ENCODE measurements at places on chromosomes 6 and 20.

DNA sequence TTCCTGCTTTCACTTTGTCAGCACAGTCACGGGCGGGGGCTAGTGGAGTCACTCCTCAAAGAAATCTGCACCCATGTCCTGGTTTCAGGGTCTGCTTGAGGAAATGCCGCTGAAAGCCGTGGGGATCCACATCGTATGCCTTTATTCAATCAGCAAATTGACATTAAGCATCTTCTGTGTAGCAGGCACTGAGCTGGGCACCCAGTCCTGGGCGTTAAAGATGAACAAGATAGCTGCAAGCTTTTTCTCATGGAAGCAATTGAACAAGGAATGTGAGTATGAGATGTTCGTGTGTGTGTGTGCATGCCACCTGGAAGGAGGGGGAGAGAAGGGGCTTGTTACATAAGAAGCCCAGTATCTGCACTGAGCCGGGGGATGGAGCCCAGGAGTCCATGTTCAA is 243.9 kb downstream of the SMOC2 start:
- DNase-seq, result no peak

DNA sequence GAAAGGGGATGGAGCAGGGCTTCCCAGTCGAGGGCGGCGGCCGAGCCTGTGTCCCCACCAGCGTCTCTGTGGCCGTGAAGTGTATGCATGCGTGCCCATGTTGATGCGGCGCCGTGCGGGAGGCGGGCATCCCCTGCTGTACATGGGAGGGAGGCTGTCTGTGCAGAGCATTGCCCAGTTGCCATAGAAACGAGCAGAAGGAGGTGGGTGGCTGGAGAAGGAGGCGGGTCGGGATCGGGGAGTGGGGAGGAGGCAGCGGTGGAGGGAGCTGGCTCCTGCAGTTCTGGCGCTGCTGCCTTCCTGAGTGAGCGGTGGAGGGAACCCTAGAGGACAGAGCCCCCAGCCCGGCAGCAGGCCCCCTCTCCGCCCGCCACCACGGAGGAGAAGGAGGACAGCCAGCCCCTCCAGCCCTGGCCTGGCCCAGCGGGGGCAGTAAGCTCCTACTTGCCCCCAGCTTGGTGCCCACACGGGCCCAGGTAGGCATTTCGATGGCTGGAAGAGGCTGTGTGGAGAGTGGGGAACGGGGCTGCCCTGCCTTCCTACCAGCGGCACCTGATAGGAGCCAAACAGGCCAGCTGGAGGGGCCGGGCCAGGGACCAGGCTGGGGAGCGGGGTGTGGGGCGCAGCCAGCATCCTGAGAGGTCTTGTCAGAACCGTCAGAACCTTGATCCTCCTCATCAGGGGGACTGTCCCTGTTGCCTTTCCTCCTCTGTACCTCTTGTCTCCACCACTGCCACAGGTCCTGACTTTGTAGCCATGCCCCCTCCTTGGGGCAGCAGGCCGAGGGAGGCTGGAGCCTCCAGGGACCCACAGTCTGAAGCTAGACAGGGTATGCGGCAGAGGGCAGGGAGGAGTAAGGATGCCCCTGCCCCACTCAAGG is 41.3 kb downstream of the SPDEF start:
- DNase-seq, result no peak

GRCh38 chr20:43432498-43432897 is 25.2 kb upstream of the SRSF6 start:
- no peak for DNase-seq

- DNase-seq, result no peak
Measured at GRCh38 chr6:125232466-125232865, 69.3 kb downstream of the HDDC2 start.

DNA sequence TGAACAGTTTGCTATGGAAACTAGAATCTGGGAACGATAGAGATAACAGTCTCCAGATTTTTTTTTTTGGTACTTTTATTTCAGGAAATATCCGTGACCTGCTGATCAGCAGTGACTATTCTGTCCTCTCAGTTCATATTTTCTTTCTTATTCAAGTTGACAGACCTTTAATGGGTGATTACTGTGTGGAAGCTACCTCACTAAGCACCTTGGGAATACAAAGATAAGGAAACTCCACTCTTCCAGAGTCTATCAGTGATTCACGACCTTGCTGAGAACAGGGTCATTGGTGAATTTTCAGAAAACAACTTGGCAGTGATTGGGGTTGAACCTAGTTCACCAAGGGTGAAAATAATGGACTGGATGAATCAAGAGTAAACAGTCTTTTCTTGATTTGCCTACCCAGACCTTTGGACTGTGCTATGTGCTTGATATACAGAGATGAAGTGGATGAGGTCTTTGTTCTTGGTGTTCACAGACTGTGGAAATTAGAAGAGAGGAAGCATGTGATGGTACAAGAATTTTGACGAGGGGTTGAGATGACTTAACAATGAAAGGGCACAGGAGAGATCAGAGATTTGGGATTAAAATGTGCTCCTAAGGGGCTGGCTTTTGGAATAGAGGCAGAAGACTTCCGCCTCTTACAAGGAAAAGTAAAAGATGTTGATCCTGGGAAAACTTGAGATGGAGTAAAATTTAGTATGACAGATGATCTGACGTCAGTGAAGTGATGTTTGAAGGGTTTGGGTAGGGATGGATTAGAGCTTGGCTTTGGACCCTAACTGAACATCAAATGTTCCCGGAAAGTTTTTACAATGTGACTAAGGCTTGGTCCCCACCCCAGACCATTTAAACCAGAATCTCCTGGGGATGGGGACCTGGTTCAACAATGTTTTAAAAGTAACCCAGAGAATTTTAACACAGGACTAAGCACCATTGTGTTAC is 1.2 kb downstream of the KAT14 start:
- no peak for DNase-seq

DNA sequence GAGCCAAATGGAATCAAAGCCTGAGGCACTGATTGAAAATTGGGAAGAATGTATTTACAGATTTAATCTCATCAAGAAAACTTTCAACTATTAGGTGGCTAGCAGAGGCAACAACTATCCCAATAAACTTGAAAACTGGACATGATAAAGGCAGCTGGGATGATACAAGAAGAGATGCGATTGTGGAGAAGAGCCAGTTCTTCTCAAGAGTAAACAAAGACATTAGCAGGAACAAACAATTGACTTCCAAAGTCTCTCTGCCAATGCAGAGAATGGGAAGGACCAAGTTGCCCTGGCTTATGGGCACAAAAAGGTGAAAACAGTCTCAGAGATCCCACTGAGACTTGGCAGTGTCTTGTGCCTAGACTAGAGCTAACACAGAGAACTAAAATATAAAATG is 132.4 kb downstream of the SOBP start:
- DNase-seq, result no peak

- no peak for DNase-seq
Measured at GRCh38 chr6:39769012-39769411, 23.2 kb upstream of the DAAM2 start.

DNA sequence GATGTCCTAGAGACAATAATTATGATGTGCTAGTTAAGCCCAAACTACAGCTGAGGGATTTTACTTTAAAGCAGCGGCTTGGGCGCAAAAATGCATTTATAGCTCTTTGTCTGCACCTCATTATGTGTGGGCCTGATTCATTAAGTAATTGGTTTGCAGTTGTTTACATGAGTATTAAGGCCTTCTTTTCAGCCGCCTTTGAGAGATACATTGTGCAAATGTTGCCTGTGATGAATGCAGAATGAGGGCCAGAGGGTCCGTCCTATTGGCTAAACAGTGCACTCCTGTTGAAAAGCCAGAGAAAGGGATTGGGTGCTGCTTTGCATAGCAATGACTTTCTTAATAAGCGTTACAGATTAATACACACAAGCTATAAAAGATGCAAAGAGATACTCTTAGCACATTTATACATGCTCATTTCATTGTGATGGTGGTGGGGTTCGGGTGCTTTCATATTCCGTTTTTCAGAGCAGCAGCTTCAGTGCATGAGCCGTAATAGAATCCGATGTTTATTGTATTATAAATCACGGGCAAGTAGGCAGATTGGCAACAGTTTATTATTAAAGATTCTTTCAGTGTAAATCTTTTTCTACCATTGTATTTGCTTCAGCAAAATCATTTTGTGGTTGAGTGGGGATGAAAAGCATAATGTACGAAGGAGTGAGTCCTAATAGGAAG is 68.2 kb upstream of the XRN2 start:
- DNase-seq, result no peak

- DNase-seq, result no peak
Measured at GRCh38 chr6:66128656-66129055, 421.6 kb upstream of the EYS start.

- DNase-seq, result no peak
Measured at GRCh38 chr6:142009647-142010046, 123.1 kb upstream of the GJE1 start.

DNA sequence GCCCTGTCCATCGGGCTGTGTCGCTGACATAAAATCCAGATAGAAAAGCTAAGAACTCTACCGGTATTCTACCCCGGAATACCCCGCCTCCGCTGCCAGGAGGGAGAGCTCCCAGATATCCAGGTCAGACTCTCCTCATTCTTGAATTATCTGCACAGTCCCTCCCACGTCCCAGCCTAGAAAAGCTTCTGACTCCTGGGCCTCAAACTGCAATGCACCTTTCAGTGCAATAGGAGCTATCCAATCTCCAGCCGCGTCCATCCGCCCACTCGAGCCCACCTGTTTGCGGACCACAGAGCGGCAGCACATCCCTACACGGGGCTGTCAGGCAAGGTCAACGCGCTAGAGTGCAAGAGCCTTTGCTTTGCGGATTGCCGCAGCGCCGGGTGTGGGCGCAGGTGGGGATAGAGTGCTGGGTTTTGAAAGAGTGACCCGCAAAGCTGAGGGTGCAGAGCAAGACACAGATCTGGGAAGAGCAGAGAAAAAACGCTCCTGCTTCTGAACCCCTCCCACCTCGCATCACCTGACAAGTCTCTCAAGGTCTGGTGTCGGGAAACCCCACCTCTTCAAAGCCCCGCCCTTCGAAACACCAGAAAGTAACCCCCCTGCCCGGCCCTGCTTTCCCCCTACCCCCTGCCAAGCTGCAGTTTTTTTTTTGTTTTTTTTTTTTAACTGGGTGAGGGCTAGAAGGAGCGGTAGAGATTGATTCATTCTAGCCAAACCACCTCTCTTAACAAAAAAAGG is 1.3 kb downstream of the TAPBP start:
- DNase-seq, result peak; percentile 64

GRCh38 chr6:107571354-107571753 is 81.4 kb downstream of the SOBP start:
- no peak for DNase-seq

- no peak for DNase-seq
Measured at GRCh38 chr6:130041594-130041993, 23.2 kb downstream of the L3MBTL3 start.

Data from stimulated activated CD4-positive, alpha-beta T cell treated with anti-CD3 and anti-CD28 coated beads, Interleukin-2, amount 100 ng/mL, for 48 hours (primary cell).